Vagina (tissue), 2 donors: ENCODE measurements at places on chromosomes 7 and 10. TPM values are rescaled to one million over a fixed set of nuclear protein-coding genes. Genes with fewer than 3 reads are reported as not detected.

GRID2IP gene
- total RNA-seq = not detected

THSD7A gene
- total RNA-seq = 9.3 TPM

SNX10 gene
- total RNA-seq = 5.2 TPM

ZNF22 gene
- total RNA-seq = 20.6 TPM

MMD2 gene
- total RNA-seq = not detected

DENND2A gene
- total RNA-seq = 17.4 TPM

TAS2R60 gene
- total RNA-seq = not detected

NPY gene
- 169 TPM for total RNA-seq
